ENCODE measurements at places on chromosomes 6 and 20. TPM values are rescaled to one million over a fixed set of nuclear protein-coding genes. Genes with fewer than 3 reads are reported as not detected.

BNIP5 gene
- not detected for total RNA-seq

KIF3B gene
- total RNA-seq: 5.9 TPM

TRIM10 gene
- not detected for total RNA-seq

ZBTB12 gene
- total RNA-seq: 1.6 TPM

PAK1IP1 gene
- total RNA-seq: 22.6 TPM

ERGIC3 gene
- 65.8 TPM for total RNA-seq

THBS2 gene
- total RNA-seq: 1.6 TPM

SAPCD1 gene
- total RNA-seq: not detected

PKIG gene
- 105 TPM for total RNA-seq

SYTL3 gene
- total RNA-seq: 17.3 TPM

CASS4 gene
- total RNA-seq: 0.29 TPM

PGC gene
- not detected for total RNA-seq

KIF6 gene
- total RNA-seq: 0.14 TPM

ELOVL5 gene
- total RNA-seq: 9.8 TPM

EPHA7 gene
- total RNA-seq: 0.10 TPM

SRSF6 gene
- 50.1 TPM for total RNA-seq

SLC22A7 gene
- not detected for total RNA-seq

LCA5 gene
- total RNA-seq: 1.8 TPM

SFTA2 gene
- total RNA-seq: not detected

APCDD1L gene
- 0.22 TPM for total RNA-seq

FAM209B gene
- total RNA-seq: 0.66 TPM

HLA-DQB2 gene
- 1.2 TPM for total RNA-seq

GCM1 gene
- total RNA-seq: not detected

RWDD2A gene
- total RNA-seq: 2.2 TPM

COL9A3 gene
- total RNA-seq: 0.27 TPM

TINAG gene
- total RNA-seq: 0.27 TPM

MEA1 gene
- total RNA-seq: 26.5 TPM

HTR1E gene
- not detected for total RNA-seq

GLP1R gene
- total RNA-seq: not detected

FAM83C gene
- not detected for total RNA-seq

GDAP1L1 gene
- total RNA-seq: not detected

LAMA4 gene
- 15.8 TPM for total RNA-seq

OVOL2 gene
- total RNA-seq: not detected

Data from psoas muscle (tissue), 8 donors.